Metanephros (tissue), 2 donors: ENCODE measurements at places on chromosomes 5 and 9. TPM values are rescaled to one million over a fixed set of nuclear protein-coding genes. Genes with fewer than 3 reads are reported as not detected.

GFM2 gene
- 47.5 TPM for total RNA-seq

SLC4A9 gene
- total RNA-seq: 21.8 TPM

DAB2 gene
- 101 TPM for total RNA-seq

HTR1A gene
- 0.23 TPM for total RNA-seq

PPIC gene
- 30.5 TPM for total RNA-seq

DBH gene
- 1.1 TPM for total RNA-seq

BTNL3 gene
- total RNA-seq: not detected

SLC25A2 gene
- total RNA-seq: 0.35 TPM
